T47D (cell line): ENCODE measurements at places on chromosomes 7 and 10.

- DNase-seq: no peak
Measured at GRCh38 chr7:8507566-8507965, 74.2 kb downstream of the NXPH1 start.

- DNase-seq: no peak
Measured at GRCh38 chr10:19922236-19922963, 106.2 kb downstream of the PLXDC2 start.

DNA sequence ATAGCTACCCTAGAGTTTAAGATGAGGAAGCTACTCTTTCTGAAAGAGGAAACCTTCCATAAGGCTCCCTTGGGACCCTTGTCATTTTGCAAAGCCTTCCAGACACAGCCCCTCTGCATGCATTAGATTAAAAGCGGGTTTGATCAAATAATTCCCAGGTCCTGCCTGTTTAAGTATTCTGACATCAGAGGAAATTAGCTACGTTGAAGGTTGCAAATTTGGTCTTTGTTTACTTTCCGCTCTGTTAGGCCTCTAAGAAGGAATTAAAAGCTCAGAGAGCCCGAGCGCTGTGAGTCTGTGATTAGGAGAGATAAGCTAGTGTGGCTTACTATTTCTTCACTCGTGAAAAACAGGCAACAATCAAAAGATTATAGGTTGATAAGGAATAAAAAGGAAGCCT is 1.4 kb upstream of the THSD7A start:
- DNase-seq: no peak

- no peak for DNase-seq
Measured at GRCh38 chr7:100753750-100754149, 20.4 kb downstream of the ZAN start.

DNA sequence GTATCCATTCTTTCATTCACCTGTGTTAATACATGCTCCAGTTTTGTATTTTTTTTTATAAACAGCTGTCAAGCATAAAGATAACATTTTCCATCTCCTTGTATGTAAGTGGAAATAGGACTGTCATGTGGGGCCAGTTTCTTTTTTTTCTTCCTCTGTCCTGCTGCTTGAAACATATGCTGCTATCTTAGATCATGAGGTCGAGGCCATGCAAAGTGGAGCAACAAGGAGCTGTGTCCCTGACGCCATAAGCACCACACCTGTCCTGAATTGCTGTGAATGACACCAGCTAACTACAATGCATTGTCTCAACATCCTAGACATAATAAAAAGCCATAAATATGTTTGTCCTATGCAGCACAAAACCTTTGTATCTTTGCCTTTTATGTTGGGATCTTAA is 37.7 kb upstream of the SLC26A4 start:
- no peak for DNase-seq

- DNase-seq: peak; percentile 8
Measured at GRCh38 chr7:38512704-38513103, 118.5 kb downstream of the AMPH start.

- no peak for DNase-seq
Measured at GRCh38 chr10:101710059-101710695, 15.2 kb upstream of the FBXW4 start.

- DNase-seq: no peak
Measured at GRCh38 chr7:110224643-110225042, 866.3 kb upstream of the LRRN3 start.

GRCh38 chr10:72079356-72079755 is 9.0 kb downstream of the SPOCK2 start:
- no peak for DNase-seq

DNA sequence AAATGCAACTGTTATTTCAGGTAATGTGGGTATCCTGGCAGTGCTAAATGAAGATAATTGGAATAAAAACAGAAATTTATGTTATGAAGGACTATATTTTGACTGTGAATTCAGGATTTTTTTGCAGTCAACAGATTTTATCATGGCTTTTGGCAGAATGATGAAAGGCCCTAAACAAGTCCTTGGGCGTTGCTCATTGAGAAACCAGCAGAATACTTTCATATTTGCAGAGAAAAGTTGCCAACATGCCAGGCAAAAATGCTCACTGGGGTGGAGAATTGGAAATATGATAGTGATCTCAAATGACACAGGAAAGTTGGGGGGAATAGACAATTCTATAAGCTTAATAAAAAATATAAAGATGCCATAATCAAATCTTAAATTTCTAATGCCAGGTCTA is 121.1 kb downstream of the GPR85 start:
- DNase-seq: no peak

DNA sequence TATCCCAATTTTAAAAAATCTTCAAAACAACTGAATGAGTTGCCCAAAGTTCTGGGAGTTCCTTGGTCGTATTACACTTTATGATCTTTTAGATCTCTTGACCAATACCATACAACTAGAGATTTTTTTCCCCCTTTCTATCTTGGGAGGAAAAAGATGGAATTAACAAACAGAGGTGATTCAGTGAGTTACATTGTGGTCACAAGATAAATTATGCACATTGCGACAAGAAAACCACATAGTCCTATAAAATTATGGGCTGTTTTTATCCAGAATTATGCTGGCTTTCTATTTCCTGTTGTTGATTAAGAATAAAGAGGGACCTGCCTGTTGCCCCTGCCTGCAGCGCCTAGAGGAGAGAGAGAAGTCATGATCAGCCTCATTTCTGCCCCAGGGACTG is 8.2 kb upstream of the SGPL1 start:
- DNase-seq: no peak

DNA sequence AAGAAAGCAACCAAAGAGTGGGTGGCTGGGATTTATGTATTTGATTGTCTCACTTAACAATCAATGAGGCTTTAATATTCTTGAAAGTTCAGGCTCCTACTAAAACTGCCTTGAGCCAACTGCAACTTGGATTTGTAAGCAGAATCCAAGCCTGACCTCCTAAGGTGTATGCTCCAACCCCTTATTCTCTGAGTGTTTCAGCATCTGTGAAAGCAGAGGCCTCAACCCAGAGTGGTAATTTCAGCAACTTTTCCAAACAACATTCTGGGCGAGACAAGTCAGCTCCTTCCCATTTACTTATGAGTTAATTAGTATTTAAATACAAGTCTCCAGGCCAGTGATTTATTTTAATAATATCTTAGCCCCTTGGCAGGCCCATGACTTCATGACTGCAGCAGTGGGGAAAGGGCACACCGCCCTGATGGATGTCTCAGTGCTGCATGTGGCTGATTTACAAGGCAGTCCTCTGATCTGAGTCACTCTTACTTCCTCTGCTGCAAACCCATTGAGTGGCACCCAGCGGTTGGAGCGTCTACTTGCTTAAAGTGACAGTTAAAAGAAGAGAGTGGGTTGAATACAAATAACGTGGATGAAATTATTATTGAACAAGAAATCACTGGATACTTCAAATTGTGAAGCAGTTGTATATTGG is 209.1 kb downstream of the TRIL start:
- DNase-seq: no peak

DNA sequence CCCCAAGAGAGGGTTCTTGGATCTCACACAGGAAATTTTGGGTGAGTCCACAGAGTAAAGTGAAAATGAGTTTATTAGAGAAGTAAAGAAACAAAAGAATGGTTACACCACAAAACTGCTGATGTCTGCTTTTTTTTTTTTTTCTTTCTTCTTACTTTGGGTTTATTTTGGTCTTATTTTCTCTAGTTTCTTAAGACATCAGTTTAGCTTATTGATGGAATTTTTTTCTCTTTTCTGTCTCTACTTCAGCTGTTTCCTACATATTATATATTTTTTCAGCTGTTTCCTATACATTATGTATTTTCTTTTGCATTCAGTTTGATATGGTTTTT is 166.4 kb downstream of the CCSER2 start:
- no peak for DNase-seq

GRCh38 chr7:4144811-4145510 is 537.1 kb upstream of the FOXK1 start:
- no peak for DNase-seq

GRCh38 chr7:22329816-22330524 is 27.0 kb downstream of the RAPGEF5 start:
- no peak for DNase-seq

DNA sequence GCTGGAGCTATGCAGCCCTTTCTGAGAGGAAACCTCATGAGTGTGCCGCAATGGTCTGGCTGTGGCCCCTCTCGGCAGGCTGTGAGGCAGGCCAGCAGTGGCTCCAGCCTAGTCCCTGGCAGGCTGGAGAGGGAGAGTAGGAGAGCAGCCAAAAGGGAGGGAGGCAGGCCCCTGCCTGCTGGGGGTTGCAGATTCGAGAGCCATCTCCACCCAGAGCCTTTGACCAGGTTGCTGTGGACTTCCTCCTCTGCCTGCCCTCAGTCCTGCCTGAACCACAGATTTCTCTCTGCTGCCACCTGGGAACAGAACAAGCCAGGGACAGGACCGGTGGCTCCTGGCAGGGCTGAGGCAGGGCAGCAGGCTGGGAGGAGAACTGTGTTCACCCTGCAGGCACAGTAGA is 13.9 kb downstream of the PAX2 start:
- DNase-seq: peak; percentile 72

- no peak for DNase-seq
Measured at GRCh38 chr7:74362266-74362665, 73.1 kb downstream of the CLIP2 start.

DNA sequence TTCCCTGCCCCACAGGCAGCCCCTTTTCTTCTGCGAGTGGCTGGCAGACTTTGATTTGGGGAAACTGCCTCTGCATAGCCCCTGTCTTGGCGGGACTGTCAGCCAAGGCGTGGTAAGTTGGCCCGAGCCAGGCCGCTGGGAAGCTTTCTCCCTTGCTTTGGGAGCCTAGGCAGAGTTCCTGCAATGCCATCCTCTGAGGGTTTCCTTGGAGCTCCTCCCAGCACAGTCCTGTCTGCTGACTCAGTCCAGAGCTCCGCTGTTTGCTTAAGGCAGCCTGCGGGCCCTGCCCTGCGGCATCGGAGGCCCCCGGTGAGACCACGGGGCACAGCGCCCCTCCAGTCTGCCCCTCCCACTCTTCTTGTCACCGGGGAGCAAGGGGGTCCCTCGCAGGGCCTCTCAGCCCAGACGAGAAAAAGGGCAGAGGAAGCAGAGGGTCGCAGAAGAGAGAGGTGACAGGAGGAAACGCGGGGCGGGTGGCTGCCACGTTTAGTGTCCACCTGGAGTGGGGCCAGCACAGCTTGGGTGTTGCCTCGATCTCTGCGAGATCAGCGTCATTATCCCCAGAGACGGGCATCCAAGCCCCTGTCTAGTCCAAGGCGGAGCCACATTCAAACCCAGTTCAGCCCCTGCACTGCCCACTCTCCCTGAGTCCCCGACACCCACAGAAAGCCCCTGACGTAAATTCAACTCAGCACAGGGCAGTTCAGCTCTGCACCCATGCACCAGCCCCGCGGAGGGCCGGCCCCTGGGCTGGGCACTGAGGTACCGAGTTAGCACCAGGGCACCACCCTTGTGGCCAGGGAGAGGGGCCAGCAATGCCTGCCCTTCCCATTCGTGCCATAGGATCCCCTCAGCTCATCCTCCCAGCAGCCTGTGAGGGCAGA is 59.0 kb upstream of the CHST15 start:
- no peak for DNase-seq

DNA sequence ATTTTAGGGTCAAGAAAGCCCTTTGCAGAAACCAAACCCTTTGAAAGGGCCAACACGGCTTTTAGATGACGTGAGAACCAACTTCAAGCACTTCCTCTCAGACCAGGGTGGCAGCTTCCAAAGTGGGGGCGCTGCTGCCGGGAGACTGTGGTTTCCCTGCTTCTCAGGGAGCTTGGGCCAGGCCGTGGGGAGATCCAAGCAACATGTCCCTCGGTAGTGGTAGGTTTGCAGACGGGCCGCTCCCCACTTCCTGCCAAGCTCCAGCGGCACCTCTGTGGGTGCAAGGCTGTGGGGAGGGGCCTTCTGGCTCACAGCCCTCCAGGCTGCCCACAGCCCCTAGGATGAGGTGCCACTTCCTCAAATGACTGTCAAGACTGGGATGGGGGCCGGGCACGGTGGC is 132.4 kb downstream of the FAM53B start:
- no peak for DNase-seq

DNA sequence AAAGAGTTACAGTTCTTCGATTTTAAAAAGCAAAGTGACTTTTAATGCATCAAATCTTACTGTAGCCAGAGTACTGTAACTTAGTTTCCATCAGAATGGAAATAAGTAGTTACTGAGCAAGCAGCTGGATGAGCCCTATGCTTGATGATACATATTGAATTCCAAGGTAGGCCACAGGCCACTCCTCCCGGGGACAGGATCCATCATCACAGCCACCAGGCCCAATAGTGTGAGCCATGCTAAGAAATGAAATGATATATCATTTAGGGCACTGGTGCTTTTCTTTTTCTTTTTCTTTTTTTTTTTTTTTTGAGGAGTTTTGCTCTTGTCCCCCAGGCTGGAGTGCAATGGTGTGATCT is 42.9 kb upstream of the TOMM7 start:
- DNase-seq: no peak

GRCh38 chr10:131049016-131049415 is 262.5 kb downstream of the TCERG1L start:
- DNase-seq: no peak

GRCh38 chr10:113752553-113752952 is 1.1 kb downstream of the PLEKHS1 start:
- no peak for DNase-seq

- DNase-seq: no peak
Measured at GRCh38 chr7:79778786-79779770, 325.6 kb upstream of the MAGI2 start.

DNA sequence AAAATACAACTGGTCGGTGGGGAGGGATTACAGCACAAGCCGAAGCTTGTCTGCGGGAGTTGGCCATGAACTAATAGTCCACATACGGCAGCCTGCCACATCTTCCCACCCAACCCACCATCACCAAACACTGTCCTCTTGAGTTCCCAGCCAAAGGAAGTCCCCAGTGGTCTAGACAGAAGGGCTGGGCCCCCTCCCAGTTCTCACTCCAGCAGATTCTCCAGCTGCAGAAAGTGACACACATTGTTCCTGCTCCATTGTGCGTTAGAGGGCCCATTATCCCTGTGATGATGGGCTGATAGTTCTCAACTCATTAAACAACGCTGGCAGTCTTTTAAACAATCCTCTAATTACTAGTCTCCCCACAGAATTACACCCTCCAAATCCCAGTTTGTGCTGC is 148.0 kb downstream of the FGFR2 start:
- DNase-seq: no peak

GRCh38 chr7:151779255-151779654 is 97.7 kb downstream of the PRKAG2 start:
- DNase-seq: no peak

DNA sequence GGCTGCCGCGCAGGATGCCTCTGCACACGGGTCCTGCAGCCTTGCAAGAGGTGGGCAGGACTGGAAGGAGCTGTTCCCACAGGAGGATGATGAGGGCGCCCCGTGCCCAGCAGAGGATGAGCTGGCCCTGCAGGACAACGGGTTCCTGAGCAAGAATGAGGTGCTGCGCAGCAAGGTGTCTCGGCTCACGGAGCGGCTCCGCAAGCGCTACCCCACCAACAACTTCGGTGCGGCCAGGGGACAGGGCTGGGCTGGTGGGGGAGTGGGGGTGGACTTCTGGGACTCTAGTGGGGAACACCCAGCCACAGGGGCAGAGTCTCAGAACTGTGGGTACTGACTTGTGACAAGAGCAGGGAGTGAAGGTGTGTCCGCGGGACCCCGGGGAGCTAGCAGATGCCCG is 16.0 kb downstream of the ZFYVE27 start:
- no peak for DNase-seq

GRCh38 chr7:42340436-42340835 is 103.4 kb upstream of the GLI3 start:
- no peak for DNase-seq

GRCh38 chr10:110200503-110200902 is 6.9 kb upstream of the MXI1 start:
- no peak for DNase-seq
